Fibroblast of skin of abdomen (primary cell): ENCODE measurements at places on chromosomes 11 and 22.

GRCh38 chr22:36331912-36332622, 55.7 kb downstream of the MYH9 start:
- peak; percentile 61 for DNase-seq

- DNase-seq: no peak
Observed at GRCh38 chr11:104291646-104292045, 127.7 kb upstream of the PDGFD start.

- DNase-seq: peak; percentile 76
Observed at GRCh38 chr11:114340311-114341131, 44.3 kb downstream of the NNMT start.

DNA sequence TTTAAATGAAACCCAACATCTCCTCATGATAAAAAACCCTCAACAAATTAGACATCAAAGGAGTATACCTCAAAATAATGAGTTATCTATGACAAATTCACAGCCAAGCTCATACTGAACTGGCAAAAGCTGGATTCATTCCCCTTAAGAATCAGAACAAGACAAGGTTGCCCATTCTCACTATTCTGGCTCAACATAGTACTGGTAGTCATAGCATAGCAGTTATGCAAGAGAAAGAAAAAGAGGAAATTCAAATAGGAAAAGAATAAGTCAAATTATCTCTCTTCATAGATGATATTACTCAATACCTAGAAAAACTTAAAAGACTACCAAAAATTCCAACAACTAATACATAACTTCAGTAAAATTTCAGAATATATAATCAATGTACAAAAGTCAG, 29.4 kb upstream of the XKR3 start:
- no peak for DNase-seq

GRCh38 chr11:119472186-119472855, 49.3 kb upstream of the THY1 start:
- DNase-seq: peak; percentile 31

DNA sequence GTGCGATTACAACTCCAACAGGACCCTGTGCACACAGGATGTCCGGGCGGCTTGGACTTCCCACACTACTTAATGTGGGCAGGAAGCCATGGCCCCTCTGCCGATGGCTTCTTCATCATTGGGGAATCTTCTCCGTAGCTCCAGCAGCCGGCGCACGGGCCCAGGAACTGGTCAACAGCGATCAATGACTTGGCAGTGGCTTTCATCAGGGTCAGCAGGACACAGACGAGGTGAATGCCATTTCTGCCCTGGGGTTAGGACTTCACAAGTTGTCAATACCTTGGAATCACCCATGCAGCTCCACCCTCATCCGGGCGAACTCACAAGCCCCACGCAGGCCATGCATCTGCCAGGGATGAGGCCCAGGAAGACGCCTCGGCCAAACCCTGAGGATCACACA, 645.7 kb downstream of the BRD1 start:
- no peak for DNase-seq

DNA sequence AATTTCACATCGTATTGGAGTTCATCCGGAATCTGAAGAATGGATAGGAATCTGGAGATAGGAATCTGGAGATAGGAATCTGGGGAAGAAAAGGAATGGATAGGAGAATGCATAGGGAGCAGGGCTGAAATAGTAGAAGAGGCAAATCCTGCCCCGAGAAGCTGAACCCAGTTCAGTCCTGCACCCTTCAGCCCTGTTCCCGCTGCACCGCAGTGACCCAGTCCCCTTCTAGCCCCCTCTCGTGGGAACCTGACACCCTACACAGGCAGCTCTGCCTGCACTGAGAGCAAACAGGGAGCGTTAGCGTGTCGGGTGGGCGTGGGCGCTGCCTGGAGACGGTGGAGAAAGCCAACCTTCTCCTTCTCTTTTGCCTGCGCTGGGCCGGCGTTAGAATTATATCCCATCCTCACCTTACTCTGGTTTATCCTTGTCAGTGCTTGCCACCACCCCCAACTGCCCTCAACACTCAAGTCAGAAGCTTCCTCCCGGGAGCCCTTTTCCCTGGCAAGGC, 1.0 kb upstream of the CCKBR start:
- DNase-seq: no peak
